Esophagus squamous epithelium (tissue), 5 donors: ENCODE measurements at places on chromosomes 4 and X. TPM values are rescaled to one million over a fixed set of nuclear protein-coding genes. Genes with fewer than 3 reads are reported as not detected.

The GSX2 gene
- total RNA-seq: not detected

The GLRB gene
- 0.38 TPM for total RNA-seq

The MSX1 gene
- not detected for total RNA-seq

The ATP1B4 gene
- not detected for total RNA-seq

The SYP gene
- 0.38 TPM for total RNA-seq

The STARD8 gene
- total RNA-seq: 0.95 TPM

The ATP5ME gene
- total RNA-seq: 89.9 TPM

GRCh38 chr4:109083911-109084310, 218.5 kb downstream of the COL25A1 start:
- no peaks in the 10 kb centered on the region for H3K36me3 ChIP-seq
- no peak overlapping the region for H3K27ac ChIP-seq
- no peak overlapping the region for H3K4me3 ChIP-seq
- no peak for DNase-seq

DNA sequence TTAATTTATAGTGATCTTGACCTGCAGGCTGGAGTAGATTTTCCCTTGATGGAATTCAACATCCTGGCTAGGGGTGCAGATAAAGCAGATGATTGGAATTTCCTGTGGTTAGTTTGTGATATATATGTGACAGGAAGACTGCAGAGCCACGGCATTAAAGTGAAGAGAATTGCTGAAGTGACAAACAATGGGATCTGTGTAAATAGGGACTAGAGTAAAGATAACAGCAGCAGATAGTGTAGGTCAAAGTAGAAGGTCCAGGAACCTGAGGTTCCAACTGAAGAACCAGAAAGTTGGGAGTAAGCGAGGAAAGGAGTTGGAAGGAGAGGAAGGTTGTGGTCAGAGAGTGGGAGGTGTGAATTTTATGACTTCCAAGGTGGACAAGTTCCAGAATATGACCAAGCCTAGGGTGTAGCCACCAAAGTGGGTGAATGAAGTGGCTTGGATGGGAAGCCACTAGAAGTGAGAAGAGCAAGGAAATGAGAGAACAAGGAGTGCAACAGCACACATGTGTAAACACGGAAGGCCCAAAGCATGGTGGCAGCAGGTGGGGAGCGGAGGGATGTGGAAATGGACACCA, 325.0 kb downstream of the RAB28 start:
- no peak overlapping the region for H3K27ac ChIP-seq
- H3K4me3 ChIP-seq: no peak overlapping the region
- no peaks in the 10 kb centered on the region for H3K36me3 ChIP-seq

DNA sequence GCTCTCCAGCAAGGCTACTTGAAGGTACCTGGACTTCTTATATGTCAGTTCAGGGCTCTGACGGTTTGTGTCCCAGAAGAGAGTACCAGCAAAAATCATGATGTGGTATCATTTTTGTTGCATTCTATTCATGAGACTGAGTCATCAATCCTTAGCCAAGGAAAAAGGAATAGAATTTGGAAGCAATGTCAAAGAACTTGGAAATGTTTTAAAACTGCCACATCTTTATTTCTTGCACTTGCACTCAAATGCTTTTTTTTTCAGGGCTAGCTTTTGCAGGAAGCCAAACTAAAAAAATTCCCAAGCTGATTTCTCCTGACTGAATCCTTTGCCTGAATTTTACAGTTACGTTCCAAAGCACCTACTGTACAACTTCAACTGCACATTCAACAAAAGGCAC, 112.4 kb downstream of the NPFFR2 start:
- no peak overlapping the region for H3K4me3 ChIP-seq
- DNase-seq: no peak
- H3K27ac ChIP-seq: no peak overlapping the region
- H3K4me1 ChIP-seq: no peaks in the 10 kb centered on the region
- H3K27me3 ChIP-seq: no peaks in the 10 kb centered on the region

DNA sequence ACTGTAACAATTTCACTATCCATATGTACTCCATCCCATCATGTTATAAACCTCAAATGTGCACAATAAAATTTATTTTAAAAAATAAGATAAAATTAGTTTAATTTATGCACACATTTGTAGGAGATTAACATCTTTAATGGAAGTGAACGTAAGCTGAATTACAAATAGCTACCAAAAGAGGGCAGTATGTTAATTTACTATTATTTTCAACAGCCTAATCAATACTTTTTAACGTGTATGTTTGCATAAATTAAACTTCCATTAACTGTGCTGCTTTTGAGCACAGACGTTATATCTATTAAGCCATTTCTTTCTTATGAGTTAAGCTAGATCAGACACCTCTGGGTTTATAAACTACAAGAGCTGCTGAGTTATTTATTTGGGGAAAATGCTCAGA, 56.5 kb upstream of the PHKA2 start:
- no peak for DNase-seq
- H3K36me3 ChIP-seq: no peaks in the 10 kb centered on the region
- no peaks in the 10 kb centered on the region for H3K27me3 ChIP-seq
- no peak overlapping the region for H3K4me3 ChIP-seq
- no peak overlapping the region for H3K27ac ChIP-seq

GRCh38 chr4:36824682-36825081, 419.9 kb upstream of the NWD2 start:
- H3K36me3 ChIP-seq: no peaks in the 10 kb centered on the region
- H3K27me3 ChIP-seq: no peaks in the 10 kb centered on the region
- no peak overlapping the region for H3K4me3 ChIP-seq
- H3K27ac ChIP-seq: no peak overlapping the region
- H3K4me1 ChIP-seq: no peaks in the 10 kb centered on the region

GRCh38 chr4:123744664-123745290, 348.2 kb downstream of the SPRY1 start:
- H3K27ac ChIP-seq: peak overlapping the region; percentile 3
- no peak overlapping the region for H3K4me3 ChIP-seq
- H3K36me3 ChIP-seq: no peaks in the 10 kb centered on the region
- H3K4me1 ChIP-seq: no peaks in the 10 kb centered on the region
- H3K27me3 ChIP-seq: no peaks in the 10 kb centered on the region
- DNase-seq: no peak

DNA sequence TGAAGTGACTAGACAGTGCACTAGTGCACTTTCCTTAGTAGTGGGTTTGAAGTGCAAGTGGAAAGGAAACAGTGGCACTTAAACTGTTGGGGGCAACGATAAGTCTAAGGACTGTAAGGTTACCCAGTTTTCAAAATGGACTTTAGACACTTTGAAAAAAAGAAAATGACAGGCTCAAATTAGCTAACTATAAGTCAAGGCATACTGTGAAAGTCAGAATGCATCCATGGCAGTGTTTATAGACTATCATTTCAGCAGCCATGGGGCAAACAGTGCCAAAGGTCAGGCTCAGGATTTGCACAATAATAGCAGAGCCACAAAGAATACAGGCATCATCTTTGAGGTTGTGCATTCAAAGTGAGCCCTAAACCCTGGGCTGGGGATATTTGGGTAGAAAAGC, 104.4 kb downstream of the CXCL13 start:
- DNase-seq: no peak
- peaks cover 15% of the 10 kb centered on the region for H3K36me3 ChIP-seq
- H3K4me3 ChIP-seq: no peak overlapping the region

DNA sequence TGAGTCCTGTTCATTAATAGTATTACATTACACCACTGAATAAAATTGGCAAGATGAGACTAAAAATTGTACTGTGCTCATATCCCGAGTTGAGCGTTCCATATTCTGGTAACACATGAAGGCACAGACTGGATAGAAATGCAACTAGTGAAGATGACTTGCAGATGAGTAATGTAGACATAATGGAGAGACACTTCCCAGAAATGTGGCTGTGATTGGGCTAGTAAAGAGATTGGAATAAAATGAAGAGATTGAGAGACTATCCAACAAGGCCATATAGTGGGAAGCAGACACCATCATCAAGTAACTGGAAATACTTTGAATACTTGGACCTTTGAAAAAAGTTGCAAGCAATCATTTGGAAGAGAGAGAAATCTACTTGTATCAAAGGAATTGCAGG, 77.3 kb downstream of the DCAF8L1 start:
- no peak overlapping the region for H3K4me3 ChIP-seq
- H3K4me1 ChIP-seq: no peaks in the 10 kb centered on the region
- no peaks in the 10 kb centered on the region for H3K36me3 ChIP-seq
- DNase-seq: no peak
- H3K27ac ChIP-seq: no peak overlapping the region
- no peaks in the 10 kb centered on the region for H3K27me3 ChIP-seq

DNA sequence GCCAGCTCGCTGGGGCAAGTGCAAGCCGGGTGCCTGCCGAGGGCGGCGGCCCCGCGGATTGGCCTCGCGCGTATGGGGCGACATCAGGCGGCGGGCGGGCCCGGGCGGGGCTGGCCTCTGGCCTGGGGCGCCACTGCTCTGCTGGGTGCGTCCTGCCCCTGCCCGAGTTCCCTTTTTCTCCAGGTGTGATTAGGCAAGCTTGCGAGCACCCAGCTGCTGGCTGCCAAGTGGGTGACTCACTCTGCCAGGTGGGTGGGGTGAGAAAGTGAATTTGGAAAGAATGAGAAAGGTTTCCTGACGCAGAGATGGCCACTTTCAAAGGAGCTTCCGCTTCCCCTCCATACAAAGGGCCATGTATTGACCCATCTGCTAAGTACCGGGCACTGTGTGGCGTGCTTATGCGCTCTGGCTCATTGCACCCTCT, 32.5 kb downstream of the FGFBP1 start:
- H3K36me3 ChIP-seq: no peaks in the 10 kb centered on the region
- H3K27me3 ChIP-seq: no peaks in the 10 kb centered on the region
- DNase-seq: no peak
- H3K27ac ChIP-seq: peak overlapping the region; percentile 63
- peaks cover 6% of the 10 kb centered on the region for H3K4me1 ChIP-seq

GRCh38 chr4:179880756-179881155, 2362.4 kb upstream of the TENM3 start:
- H3K36me3 ChIP-seq: no peaks in the 10 kb centered on the region
- no peak overlapping the region for H3K4me3 ChIP-seq
- H3K27me3 ChIP-seq: no peaks in the 10 kb centered on the region
- H3K27ac ChIP-seq: no peak overlapping the region

DNA sequence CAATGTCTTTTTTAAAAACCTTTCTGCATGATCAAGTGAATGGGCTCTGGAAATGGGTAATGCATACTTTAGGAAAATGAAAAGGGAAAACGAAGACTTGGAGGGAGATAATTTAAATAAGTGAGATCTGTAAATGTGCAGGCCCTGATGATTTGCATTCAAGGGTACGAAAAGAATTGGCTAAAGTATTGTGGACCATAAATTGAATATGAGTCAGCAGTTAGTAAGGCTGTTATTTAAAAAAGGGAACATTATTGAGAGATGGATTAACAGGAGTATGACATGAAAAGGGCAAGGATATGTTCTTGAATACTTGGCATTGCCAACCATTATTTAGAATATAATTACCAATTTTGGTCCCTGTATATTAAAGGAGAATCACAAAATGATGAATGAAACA, 125.5 kb downstream of the GPAT3 start:
- no peak overlapping the region for H3K27ac ChIP-seq
- no peaks in the 10 kb centered on the region for H3K36me3 ChIP-seq
- no peak for DNase-seq

DNA sequence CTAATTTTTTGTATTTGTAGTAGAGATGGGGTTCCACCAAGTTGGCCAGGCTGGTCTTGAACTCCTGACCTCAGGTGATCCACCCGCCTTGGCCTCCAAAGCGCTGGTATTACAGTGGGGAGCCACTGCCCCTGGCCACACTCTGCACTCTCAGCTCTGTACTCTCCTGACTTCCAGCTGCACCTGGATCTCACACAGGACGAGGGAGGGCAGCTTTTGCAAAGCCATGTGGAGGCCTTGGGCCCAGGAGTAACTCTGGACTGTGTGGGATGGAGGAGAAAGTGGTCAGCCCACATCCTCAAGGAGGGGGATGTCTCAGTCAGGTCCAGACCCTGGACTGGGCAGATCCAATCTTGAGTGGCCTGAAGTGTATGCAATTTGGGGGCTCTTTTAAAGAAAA, 23.0 kb downstream of the NAT8L start:
- no peaks in the 10 kb centered on the region for H3K27me3 ChIP-seq
- no peak overlapping the region for H3K4me3 ChIP-seq
- no peak for DNase-seq
- no peaks in the 10 kb centered on the region for H3K4me1 ChIP-seq
